H54 (cell line): ENCODE measurements at places on chromosomes 5 and 9.

DNA sequence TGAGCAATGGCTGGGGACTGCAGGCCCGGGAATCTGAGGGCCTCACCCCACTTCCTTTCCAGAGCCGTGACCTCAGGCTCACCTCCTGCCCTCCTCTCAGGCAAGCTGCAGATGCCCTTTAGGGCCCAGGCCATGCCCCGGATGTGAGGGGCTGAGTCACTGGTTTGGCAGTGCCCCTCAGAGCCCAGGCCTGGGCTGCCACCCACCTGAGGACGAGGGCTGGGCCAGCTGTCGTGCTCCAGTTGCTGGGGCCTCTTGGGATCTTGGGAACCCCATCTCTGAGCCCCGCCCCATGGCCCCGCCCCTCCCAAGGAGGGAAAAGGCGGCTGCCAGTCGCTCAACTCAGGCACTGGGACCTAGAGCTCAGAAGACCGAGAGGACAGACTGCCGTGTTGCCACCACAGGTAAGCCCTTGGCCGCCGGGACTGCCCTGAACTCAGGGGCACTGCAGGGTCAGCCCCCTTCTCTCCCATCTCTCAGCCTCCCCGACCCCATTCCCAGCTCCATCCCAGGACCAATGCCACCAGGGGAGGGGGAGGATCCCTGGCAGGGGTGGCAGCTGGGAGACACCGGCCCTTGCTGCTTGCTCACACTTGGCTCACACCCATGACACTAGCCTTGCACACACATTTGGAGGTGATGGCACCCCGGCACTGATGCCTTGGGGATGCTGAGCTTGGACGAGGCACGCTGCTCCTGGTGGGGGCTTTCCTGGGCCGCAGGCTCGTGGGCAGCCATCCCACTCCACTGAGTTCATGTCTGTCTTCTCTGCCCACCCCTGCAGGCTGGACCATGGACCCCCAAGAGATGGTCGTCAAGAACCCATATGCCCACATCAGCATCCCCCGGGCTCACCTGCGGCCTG, at the start of gene CYSRT1:
CYSRT1 (plus strand) TSS at position 345 of the 865 bp plus-strand sequence; CDS start at position 793, 448 bp downstream.
- no peak for DNase-seq

GRCh38 chr5:149413477-149414210, 34.6 kb upstream of the IL17B start:
- DNase-seq = no peak

DNA sequence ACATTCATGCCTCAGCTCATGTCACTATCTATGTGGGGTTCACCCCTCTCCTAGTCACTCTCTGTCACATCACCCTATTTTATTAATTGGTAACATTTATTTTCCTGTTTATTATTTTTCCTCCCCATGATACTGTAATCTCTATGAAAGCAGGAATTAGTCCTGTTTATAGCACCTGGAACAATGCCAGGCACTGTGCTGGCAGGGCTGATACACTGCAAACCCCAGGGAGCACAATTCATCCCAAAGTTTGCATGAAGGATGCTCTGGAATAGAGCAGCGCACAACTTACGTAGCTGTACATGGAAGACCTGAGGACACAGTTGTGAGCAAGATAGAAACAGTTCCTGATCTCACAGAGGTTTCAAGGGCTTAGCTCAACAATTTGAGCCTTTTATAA, 103.2 kb downstream of the NSG2 start:
- no peak for DNase-seq

GRCh38 chr5:132853323-132853722, 12.9 kb downstream of the GDF9 start:
- no peak for DNase-seq

- DNase-seq = no peak
Measured at GRCh38 chr5:81830596-81830995, 79.7 kb upstream of the SSBP2 start.
